CD4-positive, alpha-beta T cell treated with Interleukin-12 subunit alpha and Interleukin-12 subunit beta, for 1 hour (primary cell): ENCODE measurements at places on chromosomes 3 and 15.

DNA sequence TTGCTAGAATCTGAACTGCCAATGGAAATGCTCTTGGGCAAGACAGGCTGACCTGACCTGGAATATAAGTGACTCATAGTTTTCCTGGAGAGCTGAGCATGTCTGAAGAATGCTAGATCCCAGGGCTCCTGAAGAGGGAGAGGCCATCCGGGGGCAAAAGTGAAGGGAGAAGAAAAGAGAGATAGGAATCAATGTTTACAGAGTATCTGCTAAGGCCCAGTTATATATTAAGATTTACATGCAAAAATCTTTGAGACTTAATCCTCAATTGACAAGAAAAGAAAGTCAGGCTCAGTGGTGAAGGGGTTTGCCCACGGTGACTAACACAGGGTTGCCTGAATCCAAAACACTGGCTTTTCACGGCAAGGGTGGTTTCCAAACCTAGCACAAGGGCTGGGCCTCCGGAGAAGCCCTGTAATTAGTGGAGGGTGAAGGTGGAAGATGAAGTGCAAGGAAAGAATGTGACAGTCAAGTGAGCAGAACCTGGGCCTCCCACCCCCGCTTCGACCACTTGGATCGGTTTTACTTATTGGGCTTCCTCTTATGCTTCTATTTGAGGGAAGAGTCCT, 91.7 kb upstream of the FGF12 start:
- peak; percentile 36 for DNase-seq

GRCh38 chr3:17642474-17642873, 100.0 kb downstream of the TBC1D5 start:
- no peak for DNase-seq

GRCh38 chr3:187799942-187800641, 54.8 kb upstream of the BCL6 start:
- DNase-seq, result no peak

- DNase-seq, result no peak
Observed at GRCh38 chr15:80518522-80518921, 114.3 kb downstream of the ARNT2 start.

- DNase-seq, result no peak
Observed at GRCh38 chr3:131485119-131485518, 17.7 kb downstream of the MRPL3 start.

GRCh38 chr15:71811036-71811736, 832 bp downstream of the NR2E3 start:
- DNase-seq, result no peak

DNA sequence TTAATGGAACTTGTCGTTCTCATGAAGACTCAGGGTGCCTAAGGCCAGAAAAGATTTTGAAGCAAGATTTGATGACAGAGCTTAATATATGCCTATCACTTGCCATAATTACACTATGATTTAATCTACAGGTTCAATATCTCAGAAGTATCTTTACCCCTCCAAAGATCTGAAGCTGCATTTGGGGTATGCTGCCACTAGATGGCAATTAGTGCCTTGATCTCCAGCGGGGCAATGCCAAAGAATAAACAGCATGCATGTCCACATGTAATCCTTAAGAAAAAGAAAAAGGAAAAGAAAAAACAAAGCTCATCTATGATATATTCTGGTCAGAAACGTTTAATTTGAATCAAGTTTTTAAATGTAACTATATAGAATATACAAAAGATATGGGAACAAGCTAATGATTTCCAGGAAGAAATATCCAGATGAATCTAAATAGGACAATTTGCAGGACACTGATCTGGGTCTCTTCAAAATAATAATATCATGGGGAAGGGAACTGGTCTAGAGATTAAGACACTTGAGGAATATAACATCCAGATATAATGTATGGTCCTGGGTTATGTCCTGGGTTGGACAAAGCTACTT, 55.0 kb upstream of the SOX14 start:
- DNase-seq, result no peak

DNA sequence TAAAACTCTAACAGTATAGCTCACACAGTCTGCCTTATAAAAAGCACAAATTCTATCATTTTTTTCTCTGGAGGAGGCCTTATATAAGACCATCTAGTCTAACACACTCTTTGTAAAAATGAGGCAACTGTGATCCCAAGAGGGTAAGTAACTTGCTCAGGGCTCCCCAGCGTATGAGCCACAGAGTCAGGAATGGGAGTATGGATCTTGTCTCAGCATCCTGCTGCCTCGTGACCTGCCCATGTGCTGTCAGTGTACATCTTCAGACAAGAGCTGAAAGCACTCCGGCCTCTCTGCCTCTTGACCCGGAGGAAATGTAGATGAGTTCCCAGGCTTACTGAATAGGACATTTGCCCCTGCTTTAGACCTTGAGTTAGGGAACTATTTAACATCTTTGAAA, 28.4 kb upstream of the MEF2A start:
- DNase-seq, result no peak

- DNase-seq, result no peak
Observed at GRCh38 chr3:17678116-17678741, 64.2 kb downstream of the TBC1D5 start.

DNA sequence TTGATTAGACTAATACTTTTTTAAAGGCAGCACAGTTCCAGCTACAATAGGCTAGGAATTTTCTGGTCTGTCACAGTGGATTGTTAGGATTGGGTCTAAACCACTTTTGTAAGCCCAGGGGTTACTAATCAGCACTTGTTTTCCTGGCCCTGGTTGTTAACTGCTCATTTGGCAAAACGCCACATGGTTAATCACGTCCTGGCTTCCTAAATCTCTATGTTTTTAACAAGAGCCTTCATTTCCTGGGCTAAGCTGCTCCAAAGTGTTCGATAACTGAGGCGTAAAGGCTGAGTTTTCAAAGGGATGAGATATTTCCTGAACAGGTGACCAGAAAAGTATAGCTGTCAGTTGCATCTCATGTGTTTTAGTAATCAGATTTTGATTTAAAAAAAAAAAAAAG, 38.9 kb upstream of the CLRN1 start:
- DNase-seq, result no peak
